ENCODE measurements at places on chromosomes 11 and 22.
A peak's percentile ranks its signal among the peaks of the same experiment; 100 is the strongest.

- DNase-seq: no peak
Observed at GRCh38 chr22:37100589-37101127, 8.9 kb downstream of the TMPRSS6 start.

DNA sequence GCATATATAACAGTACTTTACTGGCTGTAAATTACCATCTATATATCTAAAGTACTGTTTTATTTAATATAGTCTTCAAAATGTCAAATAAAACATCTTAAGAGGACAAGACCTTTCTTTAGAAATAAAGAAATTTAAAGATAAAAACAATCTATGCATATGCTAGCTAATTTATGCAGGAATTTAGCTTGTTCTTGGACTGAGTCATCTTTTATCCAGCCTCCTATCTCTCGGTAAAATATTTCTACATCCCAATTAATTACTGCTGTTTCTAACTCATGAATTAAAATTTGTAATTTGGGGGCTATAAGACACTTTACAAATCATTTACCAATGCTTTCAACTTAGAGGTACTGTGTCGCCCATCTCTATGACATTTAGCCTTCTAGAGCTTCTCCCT, 72.8 kb upstream of the DDI1 start:
- no peak for DNase-seq

GRCh38 chr11:65790104-65790901, 3.4 kb downstream of the OVOL1 start:
- no peak for DNase-seq

- DNase-seq: no peak
Observed at GRCh38 chr11:129331217-129331616, 44.4 kb upstream of the BARX2 start.

DNA sequence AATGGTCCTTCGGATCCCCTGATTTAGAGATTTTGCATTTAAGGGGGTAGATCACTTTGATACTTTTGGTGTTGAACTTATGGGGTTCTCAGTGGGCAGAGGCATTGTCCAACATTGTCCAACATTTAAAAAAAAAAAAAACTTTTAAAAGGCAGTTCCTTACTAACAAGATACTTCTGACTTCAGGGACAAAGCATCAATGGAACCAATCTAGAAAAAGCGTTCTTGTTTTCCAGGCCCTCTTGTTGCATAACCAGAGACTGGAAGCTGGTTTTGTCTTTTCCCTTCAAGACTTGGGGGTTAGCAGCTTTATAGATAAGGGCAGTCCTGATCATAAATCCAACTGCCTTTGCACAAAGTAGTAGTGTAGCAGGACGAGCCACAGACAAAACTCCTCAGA, 40.4 kb downstream of the ACER3 start:
- no peak for DNase-seq

DNA sequence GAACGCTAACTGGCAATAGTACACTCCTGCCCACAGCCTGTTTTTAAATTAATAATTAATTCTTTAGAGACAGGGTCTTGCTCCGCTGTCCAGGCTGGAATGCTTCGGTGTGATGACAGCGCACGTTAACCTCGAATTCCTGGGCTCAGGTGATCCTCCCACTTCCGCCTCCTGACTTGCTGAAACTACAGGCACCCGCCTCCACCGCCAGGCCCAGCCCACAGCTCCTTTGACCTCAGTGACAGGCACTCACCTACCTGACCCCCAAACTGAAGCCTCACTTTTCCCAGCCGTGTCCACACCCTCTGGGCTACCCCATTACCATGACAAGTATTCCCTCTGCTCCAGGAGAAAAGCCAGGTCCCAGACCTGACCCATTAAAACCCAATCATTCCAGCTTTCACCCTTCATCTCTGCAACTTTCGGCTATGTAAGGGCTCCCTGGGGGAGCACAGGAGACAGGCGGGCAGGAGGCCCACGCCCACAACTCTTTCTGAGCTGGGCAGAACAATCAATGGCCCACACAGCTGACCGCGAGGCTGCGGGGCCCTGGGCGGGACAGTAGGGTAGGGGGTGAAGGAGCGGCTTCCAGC, 730 bp downstream of the LMNTD2 start:
- DNase-seq: no peak

DNA sequence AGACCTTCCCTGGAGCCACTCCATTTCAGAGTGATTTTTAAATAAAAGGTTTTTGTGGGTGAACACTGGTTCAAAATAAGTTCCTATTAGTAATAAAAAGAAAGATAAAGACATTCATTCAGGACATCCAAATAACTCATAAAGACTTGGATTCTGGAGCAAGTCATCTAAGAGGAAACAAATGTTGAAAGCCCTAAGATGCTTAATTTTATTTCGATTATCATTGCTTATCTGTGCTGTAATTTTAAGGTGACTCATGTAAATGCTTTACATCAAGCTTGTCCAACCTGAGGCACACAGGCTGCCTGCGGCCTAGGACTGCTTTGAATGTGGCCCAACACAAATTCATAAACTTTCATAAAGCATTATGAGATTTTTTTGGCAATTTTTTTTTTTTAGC, 34.2 kb upstream of the DBX1 start:
- DNase-seq: no peak

- peak; percentile 83 for DNase-seq
Observed at GRCh38 chr11:12159351-12160099, 49.1 kb downstream of the MICAL2 start.

DNA sequence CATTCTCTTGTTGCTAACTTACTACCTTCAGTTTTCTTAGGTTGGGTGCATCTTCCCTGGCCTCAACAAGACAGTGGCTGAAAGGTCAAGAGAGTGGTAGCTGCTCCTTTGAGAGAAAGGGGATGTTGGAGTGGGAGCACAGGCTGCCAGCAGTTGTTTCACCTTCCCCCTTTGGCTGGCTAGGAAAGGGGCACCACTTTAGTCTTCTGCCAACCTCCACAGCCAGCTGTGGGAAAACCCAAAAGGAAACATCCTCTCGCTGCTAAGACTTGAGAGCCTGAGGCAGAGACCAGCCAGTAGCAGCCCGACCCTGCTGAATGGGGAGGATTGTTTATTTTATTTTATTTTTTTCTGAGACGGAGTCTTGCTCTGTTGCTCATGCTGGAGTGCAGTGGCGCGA, 34.4 kb downstream of the MARK2 start:
- DNase-seq: no peak

GRCh38 chr22:25212337-25212736, 7.1 kb upstream of the CRYBB2 start:
- no peak for DNase-seq

GRCh38 chr22:39216143-39216490, 28.7 kb downstream of the PDGFB start:
- DNase-seq: no peak

DNA sequence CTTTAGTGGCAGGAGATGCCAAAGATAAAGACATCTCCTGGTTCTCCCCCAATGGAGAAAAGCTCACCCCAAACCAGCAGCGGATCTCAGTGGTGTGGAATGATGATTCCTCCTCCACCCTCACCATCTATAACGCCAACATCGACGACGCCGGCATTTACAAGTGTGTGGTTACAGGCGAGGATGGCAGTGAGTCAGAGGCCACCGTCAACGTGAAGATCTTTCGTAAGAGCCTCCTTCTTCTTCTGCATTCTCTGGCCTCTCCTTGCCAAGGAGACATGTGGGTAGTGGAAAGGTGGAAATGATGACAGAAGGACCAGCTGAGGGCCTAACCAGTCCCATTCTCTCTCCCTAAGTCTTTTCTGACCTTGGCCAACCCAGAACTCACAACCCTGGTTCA, 110.1 kb upstream of the TTC12 start:
- DNase-seq: no peak

- DNase-seq: no peak
Observed at GRCh38 chr22:27257987-27258386, 543.6 kb downstream of the MN1 start.

DNA sequence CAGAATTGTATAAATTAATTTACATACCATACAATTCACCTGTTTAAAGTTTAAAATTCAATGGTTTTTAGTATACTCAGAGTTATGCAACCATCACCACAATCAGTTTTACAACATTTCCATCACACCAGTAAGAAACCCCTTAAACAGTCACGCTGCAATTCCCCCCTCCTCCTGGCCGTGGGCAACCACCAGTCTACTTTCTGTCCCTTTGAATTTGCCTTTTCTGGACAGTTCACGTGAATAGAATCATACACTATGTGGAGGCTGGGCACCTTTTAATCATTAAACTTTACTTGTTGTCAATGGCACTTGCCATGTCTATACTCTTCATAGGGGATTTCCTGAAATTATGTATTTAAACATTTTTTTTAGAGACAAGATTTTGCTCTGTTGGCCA, 20.1 kb upstream of the SWAP70 start:
- no peak for DNase-seq

DNA sequence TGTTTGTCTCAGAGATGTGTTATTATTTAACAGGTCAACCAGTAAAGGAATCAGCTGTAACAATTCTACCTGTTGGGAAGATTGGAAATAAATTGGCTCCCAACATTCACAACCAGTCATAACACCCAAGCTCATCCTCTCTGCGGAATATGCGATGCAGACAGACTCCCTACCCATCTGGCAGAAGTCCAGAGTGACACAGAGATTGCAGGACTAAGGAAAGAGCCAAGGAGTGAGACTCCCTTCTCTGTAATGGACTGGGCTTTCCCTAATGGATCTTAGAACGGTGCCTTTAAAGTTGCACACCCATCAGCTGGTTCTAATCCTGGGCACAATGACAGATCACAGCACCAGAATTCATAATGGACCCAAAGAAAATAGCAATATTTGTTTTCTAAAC, 27.8 kb upstream of the UBASH3B start:
- DNase-seq: no peak

DNA sequence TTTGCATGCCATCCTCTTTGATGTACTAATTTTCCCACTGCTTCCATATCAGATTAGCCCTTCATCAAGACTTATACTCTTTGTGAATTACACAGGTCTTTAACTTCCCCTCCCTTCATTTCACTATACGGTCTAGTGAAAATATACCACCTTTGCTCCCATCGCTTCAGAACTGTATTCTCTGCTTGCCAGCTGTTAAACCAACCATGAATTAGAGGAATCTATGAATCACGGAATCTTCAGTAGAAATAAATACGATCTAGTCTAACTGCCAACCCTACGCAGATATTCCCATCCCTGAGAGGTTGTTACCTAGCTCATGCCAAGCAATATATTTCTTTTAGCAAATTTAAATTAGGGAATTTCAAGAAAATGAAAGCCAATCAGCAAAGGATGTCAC, 177.8 kb upstream of the MPPED2 start:
- no peak for DNase-seq

DNA sequence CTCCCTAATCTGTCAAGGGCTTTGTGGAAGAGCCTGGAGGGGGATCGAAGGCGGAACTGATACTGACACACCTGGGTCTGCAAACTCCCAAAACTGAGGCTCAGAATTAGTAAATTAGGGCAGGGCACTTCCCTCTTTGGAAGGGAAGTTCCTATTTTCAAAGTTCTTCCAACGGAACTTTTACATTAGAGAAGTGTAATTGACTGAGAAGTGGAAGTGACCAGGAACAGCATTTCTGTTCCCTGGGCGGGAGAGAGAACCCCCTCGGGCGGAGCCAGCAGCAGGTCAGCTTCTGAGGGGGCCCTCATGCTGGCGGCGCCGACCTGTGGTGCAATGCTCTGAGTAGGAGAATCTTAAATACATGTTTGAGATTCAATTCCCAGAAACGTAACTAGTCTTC, 1.1 kb upstream of the CBL start:
- no peak for DNase-seq

GRCh38 chr11:28729339-28729738, 621.2 kb downstream of the METTL15 start:
- DNase-seq: no peak

- DNase-seq: no peak
Observed at GRCh38 chr11:73480677-73481076, 104.5 kb downstream of the RELT start.

GRCh38 chr11:61007383-61007955, 36.0 kb downstream of the CD6 start:
- no peak for DNase-seq

GRCh38 chr11:73661035-73661628, 14.8 kb downstream of the PLEKHB1 start:
- DNase-seq: peak; percentile 96

DNA sequence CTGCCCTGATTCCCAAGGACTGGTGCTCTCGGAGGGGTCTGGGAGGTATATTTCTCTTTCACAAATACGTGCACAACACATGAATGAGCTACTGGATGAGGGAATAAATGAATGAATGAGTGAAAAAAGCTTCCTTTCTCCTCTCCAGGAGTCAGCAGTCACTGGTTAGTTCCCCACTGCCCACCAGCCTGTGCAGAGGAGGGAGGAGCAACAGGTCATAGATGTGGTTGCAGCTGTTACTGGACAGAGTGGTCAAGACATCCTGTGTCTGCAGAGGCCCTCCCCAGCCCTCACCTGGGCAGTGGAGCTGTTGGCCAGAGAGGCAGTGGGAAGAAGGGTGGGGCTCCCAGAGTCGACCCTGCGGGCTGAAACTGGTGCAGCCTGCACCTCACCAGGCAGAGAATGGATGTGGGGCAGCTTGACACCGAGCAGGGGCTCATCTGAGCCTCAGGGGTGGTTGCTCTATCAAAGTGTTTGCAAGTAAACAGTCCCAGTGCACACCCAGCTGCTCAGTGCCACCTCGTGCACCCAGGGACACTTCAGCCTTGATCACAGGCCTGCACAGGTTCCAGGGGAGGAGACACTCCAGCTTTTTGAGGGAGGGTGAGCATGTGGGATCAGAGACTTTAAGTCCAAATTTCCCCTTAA, 1.4 kb upstream of the VPREB1 start:
- DNase-seq: no peak

GRCh38 chr11:102279641-102280170, 37.6 kb upstream of the BIRC3 start:
- DNase-seq: no peak

DNA sequence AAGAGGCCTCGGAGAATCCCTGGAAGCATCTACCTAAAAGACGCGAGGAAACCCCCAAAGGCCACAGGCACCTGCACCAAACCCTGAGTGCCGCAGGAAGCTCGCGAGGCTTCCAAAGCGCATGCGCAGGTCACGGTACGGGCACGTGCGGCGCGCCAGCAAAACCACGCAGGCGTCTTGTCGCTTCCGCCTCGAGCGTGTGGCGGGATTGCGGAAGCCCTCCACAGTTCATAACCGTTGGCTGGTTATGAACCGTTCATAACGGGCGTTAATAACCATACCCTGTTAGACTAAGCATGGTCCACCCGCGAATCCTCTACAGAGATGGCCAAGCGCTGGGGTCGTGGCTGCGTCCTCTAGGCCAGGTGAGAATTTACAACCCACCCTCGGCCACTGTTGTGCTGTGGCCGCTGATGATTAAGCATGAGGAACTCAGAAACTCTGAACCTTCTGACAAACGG, 46.4 kb downstream of the MORC2 start:
- DNase-seq: peak; percentile 26

DNA sequence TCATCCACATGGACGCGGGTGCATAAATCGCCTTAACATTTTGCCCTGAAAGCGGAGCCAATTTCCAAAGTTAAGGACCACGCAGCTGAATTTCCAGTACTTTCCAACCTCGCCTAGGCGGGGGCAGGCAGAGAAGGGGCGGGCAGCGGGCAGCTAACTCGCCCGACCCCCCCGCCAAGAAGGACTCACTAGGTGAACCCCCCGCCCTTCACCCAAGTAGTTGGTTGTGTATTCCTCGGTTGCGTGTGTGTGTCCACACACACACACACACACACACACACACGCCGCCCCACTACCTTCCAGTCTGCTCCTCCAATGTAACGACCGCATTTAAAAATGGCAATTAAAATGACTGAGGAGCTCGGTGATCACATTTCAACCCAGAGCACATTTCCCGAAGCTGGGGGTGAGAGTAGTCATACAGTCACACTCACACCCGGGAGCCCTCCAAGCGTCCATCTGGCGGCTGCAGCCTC, 1.4 kb downstream of the TENM4 start:
- peak; percentile 51 for DNase-seq
